ENCODE measurements at places on chromosomes 5 and 9. TPM values are rescaled to one million over a fixed set of nuclear protein-coding genes. Genes with fewer than 3 reads are reported as not detected.

The SPINK7 gene
- not detected for total RNA-seq

DNA sequence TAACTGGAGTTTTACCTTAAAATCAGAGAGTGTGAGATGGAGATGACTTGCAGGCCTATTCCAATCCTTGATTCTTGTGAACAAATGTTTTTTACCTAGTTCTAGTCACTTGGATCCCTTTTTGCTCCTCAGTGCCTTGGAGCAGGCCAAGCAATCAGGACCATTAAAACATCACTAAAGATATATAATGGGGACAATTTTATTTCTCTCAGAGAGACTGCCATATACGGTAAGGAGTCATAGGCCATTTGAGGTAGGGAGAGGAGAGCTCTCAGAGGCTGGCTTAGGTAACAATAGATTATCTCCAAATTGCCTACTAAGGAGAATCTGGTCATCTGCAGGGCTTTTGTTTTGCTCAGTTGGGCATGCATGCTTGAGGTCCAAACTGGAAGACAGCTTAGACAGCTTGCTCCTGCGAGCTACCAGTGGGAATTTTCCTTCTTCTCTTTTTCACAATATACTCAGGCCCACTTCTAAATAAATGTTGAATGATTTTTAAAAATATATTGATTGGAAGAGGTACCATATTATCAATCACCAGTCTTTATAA is 44.0 kb downstream of the FREM1 start:
- no peak for DNase-seq

GRCh38 chr9:72154468-72155285 is 5.4 kb downstream of the GDA start:
- DNase-seq, result no peak

The RUFY1 gene
- total RNA-seq, result 59.1 TPM

DNA sequence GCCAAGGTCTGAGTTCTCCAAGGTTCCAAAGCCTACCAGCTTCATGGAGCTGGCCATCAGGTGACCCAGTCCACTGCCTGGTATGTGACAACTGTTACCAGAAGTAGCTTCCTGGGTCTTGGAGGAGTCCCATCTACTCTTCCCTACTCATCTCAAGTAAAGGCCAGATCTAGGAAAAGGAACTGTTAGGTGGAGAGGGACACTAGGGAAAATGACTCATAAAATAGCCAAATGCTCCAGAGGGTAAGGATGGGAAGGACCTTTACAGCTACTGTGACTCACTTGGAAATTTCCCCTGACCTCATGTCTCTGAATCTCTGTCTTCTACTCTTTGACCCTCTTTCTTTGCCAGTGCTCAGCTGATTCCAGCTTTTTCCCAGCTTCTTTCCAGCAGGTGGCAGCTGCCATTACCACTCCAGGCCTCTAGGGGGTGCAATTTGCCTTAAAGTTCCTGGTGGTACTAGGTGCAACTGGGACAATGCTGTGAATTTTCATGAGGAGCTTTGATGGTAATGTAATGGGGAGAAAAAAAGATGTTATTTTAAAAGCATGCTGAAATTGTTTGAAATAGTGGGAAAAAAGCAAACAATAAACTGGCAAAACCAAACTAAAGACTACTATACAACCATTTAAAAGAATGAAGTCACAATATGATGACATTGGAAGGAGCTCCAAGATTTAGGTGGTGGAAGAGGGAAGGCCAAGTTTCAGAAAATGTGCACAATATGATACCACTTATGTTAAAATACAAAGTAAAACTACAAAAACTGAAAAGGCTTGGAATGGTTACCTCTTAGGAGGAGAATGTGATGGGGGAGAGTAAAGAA is 27.1 kb upstream of the MYORG start:
- DNase-seq, result peak; percentile 53

GRCh38 chr9:126386088-126386487 is 59.5 kb downstream of the MVB12B start:
- DNase-seq, result no peak

GRCh38 chr9:114318416-114318815 is 4.5 kb upstream of the ORM1 start:
- no peak for DNase-seq

DNA sequence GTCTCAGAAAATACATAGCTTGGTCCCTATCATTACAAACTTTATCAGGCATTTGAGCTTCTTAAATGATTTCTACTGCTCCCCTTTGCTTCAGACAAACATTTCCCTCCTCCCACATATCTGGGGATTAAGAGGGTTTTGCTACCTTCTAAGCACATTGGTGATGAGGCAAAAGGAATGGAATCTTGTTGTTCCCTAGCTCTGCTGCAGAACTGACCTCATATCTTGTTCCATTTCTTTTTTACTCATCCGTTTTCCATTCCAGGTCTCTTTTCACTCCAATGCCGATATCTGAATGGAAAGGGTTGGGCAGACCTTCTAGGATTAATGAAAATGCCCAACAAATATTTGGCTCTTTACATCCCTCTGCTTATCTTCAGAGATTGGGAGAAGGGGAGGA is 444.6 kb downstream of the ZNF608 start:
- DNase-seq, result no peak

- peak; percentile 70 for DNase-seq
Measured at GRCh38 chr9:6715755-6716643, 41.8 kb upstream of the KDM4C start.

DNA sequence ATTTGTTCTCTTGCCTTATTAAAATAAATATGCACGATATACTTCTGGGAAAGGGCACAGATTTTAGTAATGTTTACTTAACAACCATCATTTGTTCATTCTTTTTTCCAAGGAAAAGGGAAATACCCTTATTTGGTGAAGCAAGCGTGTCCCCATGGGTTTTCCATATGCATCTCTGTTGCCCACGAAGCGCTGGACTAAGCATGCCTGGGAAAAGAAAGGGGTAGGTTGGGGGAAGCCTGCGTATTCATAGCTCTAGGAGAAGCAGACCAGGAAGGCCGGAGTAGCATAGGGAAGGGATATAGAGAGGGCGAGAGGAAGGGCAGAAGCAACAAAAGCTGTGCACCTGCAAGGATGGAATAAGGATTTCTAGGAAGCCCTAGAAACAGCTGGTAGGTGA is 61.8 kb upstream of the ACO1 start:
- DNase-seq, result no peak

The PLPPR1 gene
- total RNA-seq, result not detected

GRCh38 chr5:147223948-147224791 is 10.7 kb upstream of the STK32A start:
- no peak for DNase-seq

DNA sequence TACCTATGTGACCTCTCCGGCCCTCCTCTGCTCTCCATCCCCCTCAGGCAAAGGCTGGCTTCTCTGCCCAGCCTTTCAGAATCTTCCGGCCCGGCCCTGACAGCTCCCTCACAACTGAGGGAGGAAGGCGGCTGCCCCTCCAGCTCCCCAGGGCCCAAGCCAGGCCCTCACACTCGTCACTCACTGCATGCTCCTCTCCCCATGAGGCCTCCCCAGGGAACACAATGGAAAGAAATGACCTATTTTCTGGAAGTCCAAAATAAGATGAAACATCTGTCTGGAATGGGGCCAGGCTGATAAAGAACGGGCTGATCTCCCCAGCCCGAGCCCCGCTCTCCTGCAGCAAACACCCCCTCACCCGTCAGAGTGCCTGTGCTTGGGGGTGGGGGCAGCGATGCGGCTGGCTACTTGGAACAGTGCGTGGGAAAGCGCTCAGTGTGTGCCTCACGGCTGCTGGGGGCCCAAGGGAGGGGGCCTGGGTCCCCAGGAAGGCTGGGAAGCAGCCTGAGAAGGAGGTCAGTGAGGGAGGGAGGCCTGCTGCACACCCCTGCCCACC is 11.3 kb downstream of the PDGFRB start:
- DNase-seq, result no peak

DNA sequence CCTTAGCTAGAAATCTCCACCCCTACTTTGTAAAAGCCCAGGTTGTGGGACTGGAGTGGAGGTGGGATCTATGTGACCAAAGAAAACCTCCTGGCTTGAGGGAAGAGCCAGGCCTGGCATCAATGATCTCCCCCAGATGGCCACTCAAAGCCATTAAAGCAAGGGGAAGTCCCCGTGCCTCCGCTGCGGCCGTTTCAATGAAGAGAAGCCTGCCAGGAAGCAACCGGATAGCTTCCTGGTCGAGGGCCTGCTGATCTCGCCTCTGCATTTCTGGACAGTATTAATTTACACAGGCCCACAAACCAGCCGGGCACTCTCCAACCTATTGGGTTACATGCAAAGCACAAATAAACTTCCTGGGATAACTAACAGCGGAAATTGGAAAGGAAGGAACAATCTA is 160.5 kb upstream of the MSX2 start:
- DNase-seq, result no peak

GRCh38 chr9:79254900-79255650 is 316.7 kb upstream of the TLE4 start:
- no peak for DNase-seq

DNA sequence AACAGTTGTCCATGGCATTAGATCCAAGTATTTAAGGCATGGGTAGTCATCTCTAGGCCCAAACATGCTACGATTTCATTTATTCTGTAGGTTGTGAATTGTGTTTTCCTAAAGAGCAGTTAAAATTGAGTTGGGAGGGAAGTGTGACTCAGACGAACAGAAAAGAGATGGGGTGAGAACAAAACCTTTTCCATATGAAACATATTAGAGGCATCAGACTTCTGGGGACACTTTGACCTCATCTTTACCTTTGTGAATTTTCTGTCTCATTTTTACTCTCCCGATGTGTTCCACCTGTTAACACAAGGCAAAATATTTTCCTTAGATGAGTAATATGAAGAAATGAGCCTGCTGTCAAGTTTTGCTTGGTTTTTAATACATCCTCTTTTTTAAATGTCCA is 181.3 kb downstream of the ESM1 start:
- DNase-seq, result no peak

DNA sequence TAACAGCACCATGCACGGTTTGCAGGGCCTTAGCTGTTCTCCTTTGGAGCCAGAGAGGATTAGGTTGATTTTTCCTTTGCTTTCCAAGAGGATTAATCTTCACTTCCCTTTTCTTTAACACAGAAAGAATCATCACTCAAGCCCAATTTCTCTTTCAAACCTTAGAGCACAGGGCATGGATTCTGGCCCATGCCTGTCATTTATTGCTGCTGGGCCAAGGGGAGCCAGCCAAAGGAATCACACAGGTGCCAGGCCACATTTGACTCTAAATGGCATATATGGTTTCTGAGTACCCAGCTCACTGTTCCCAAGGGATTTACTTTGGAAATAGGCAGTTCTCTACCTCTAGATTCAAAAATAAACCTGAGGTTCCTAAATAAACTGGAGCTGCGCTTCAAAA is 58.3 kb downstream of the FBXL7 start:
- DNase-seq, result no peak

The DOCK8 gene
- total RNA-seq, result 307 TPM

- DNase-seq, result no peak
Measured at GRCh38 chr5:146643776-146644175, 127.8 kb upstream of the GPR151 start.

DNA sequence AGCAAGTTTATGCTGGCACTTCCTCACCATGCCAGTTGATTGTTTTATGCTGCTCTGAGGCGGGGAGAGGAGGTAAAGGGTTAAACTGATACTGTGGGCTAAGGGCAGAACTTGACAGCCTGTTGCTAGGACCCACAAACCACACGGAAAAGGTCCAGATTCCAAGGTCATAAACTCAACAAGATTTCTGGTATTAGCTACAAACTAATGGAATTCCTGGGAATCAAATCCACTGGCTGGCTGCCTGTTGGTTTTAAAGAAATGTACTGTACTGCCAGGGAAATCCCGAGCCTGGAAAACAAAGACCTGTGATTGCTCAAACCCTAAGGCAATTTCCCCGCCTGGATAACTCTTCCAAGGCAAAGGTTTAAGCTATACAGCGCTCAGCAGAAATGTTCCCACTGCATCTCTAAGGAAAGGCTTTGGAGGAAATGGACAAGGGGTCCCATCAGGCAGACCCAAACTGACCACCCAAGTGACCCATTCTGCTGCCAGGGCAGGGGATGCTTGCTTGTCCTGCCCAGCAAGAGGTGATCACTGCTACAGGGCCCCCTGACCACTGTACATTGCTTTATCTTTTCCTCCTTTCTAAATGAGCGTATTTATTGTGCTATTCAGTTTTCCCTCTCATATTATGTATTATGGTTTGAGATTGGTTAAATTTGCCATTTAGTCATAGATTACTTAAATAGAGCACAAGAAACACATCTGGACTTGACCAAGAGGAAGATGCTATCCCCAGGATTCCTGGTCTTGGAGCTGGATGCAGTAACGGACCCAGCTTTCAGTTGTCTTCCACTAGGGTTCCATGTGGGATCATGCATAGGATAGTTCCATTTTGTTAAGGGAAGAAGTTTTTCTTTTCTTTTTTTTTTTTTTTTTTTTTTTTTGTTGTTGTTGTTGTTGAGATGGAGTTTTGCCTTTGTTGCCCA is 124.3 kb downstream of the SUSD1 start:
- no peak for DNase-seq

DNA sequence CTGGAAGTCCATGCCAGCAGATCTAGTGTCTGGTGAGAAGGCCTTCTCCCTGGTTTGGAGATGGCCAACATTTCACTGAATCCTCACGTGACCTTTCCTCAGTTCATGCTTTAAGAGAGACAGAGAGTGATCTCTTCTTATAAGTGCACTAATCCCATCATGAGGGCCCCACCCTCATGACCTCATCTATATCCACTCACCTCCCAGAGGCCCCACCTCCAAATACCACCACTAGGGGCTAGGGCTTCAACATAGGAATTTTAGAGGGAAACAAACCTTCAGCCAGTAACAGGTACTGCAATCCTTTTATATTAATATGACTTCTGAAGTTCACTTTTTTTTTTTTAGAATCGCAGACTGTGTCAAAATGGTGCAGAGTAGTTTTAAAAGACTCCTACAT is 496.9 kb upstream of the ADAMTS16 start:
- DNase-seq, result no peak

The GRXCR2 gene
- not detected for total RNA-seq

The IL3 gene
- total RNA-seq, result not detected

DNA sequence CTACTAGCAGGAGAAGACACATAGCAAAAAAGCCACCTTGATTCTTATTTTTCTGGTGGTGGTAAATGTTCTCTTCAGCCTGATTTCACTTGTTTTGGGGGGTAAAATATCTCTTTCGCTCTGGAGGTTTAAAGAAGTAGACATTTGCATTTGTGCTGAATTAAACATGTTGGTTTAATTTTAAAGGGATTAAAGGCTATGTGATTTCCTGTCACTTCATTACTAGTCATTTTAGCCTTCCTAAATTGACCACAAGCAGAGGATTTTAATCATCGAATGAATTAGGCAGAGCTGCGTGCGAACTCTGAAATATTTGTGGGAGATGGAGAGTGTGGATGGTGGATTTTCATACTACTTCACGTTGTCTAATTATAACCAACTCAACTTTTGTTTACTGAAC is 4.8 kb downstream of the RASGRF2 start:
- DNase-seq, result no peak

GRCh38 chr5:24110004-24110615 is 534.7 kb downstream of the CDH10 start:
- no peak for DNase-seq

GRCh38 chr5:141430332-141431113 is at the start of gene PCDHGA12:
TSS of gene PCDHGA12 (plus strand) at chr5:141430507. CDS start at chr5:141430760, 253 bp downstream.
- DNase-seq, result no peak

DNA sequence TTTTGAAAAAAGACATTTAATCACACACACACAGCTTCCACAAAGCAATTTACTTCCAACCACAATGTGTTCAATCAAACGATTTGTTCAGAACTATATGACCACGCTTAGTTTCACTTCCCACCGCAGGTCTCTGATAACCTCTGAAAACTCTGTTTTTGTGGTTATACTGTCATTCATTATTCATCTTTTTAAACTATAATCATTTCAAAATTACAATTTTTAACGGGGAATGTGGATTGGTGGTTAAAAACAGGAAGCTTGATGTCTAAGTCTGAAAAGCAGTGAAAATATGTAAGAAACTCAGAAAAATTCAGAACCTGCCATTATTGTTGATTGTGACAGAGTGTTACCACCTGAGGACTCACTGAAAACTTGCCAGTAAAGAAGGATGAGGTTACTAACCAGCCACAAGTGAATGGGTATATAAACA is 12.7 kb upstream of the TMEM174 start:
- peak; percentile 63 for DNase-seq

Measured in CD4-positive, alpha-beta memory T cell (primary cell).